ENCODE measurements at places on chromosomes 2 and 18.

DNA sequence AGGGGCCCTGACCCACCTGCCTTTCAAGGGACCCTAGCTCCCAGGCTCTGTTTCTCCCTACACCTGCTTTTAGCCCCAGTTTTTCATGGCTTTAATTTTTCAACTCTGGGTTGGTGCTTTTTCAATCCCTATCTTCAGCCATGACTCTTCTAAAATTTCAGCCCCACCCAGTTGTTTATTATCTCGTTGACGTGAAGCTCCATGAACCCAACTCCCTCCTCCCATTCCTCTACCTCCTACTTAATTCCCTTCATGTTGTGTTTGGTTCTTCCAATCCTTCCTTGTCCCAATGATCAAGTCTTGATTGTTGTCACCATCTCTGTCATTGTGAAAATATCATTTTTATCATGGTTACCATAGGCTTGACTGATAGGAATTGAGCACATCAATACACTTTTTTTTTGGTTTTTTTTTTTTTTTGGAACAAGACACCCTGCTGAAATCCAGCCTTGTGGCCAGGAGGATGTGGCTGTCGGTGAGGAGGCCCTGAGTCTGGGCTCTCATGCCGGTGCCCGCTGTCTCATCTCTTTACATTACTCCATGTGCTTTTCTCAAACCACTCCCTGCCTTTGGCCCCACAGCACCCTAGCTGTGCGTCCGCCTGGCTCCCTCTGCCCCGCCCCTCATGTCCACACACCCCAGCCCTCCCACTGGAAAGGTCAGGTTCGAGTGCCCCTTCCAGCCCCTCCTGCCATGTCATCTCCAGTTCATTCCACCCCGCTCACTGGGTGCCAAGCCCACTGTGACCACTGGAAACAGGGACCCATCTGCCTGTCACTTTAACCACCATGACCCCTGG lies 39.3 kb downstream of the NAPG start:
- DNase-seq: no peak

DNA sequence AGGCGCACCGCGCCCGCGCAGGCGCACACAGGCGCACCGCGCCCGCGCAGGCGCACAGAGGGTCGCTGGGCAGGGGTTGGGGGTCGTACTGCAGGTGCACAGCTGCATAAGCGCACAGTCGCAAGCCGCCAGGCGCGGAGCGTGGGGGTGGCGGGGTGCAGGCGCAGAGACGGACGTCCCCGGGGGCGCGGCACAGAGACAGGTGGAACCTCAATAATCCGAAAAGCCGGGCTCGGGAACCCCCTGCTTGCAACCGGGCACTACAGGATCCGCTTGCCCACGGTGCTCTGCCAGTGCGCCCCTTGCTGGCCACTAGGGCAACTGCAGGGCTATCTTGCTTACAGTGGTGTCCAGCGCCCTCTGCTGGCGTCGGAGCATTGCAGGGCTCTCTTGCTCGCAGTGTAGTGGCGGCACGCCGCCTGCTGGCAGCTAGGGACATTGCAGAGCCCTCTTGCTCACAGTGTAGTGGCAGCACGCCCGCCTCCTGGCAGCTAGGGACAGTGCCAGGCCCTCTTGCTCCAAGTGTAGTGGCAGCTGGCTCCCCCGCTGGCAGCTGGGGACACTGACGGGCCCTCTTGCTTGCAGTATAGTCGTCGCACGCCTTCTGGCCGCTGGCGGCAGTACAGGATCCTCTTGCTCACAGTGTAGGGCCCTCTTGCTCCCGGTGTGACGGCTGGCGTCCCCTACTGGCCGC lies 34.9 kb downstream of the FAM110C start:
- DNase-seq: no peak

DNA sequence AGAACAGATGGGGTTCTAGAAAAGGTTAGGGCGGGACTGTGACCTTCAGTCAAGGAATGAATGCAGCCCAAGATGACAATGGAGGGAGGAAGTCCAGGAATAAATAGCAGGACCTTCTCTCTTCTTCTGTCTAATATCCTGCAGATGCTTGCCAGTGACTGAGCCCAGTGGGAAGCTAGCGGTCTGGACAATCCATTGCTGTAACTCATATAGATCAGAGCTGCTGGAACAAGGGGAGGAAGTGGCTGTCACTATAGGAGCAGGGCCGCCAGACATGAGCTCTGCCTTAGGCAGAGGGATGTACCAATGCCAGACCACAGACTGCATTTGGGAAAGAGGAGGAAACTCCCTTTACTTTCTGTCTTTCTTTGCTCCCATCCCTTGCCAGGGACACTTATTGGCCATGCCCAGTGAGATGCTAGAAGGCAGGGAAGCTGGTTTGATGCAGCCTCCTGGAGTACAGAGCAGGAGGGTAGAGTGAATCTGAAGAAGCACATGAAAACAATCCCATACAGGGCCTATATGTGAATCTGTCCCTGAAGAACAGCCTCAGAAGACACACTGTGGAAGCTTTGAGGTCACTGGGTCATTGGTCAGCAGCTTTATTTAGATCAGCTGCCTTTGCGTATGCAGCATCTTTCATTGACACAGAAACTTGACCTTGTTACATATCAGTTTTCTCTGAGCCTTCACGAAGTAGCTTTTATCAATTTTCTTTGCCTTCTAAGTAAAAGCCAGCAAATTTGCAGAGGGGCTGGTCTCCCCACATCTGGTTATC lies 65.4 kb downstream of the CCDC85A start:
- DNase-seq: no peak

- DNase-seq: no peak
Observed at GRCh38 chr18:40874233-40874632, 1080.8 kb upstream of the PIK3C3 start.

GRCh38 chr18:31268985-31269406 lies 49.0 kb upstream of the DSG1 start:
- DNase-seq: no peak

- no peak for DNase-seq
Observed at GRCh38 chr2:102975996-102976975, 214.5 kb downstream of the TMEM182 start.

- no peak for DNase-seq
Observed at GRCh38 chr2:134433469-134433868, 179.6 kb downstream of the MGAT5 start.

GRCh38 chr2:239004274-239005015 lies 156.6 kb downstream of the TWIST2 start:
- no peak for DNase-seq

- no peak for DNase-seq
Observed at GRCh38 chr2:188600536-188601210, 309.0 kb downstream of the GULP1 start.

- DNase-seq: no peak
Observed at GRCh38 chr18:9952633-9953416, 39.0 kb downstream of the VAPA start.

- DNase-seq: no peak
Observed at GRCh38 chr2:119731983-119732382, 27.7 kb upstream of the PTPN4 start.

DNA sequence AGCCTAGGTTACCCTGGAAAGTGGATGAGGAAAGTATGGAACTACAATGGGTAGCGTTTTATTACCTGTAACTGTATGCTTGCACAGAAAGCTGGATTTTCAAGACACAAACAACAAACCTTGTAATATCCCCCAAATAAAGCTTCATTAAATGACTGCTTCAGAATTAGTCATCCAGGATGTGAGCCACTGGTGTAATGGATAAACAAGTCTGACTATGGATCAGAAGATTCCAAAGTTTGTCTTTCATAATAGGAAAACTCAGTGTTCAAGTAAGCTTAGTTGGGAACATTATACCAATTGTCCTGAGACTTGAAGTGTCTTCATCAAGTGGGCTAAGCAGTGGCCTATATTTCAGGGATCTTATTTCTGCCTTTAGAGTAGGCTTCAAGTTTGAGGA lies 518.8 kb downstream of the LRP1B start:
- DNase-seq: no peak

- DNase-seq: no peak
Observed at GRCh38 chr2:227188292-227188691, 23.9 kb downstream of the COL4A3 start.

GRCh38 chr18:78271790-78272189 lies 707.8 kb upstream of the SALL3 start:
- no peak for DNase-seq

GRCh38 chr2:8314063-8314462 lies 367.8 kb upstream of the ID2 start:
- DNase-seq: no peak

GRCh38 chr2:156343940-156344301 lies 11.4 kb upstream of the NR4A2 start:
- DNase-seq: no peak

All from activated B cell treated with CpG ODN at 0.5 μM for 24 hours (primary cell).